ENCODE measurements at places on chromosomes 2 and 18. TPM values are rescaled to one million over a fixed set of nuclear protein-coding genes. Genes with fewer than 3 reads are reported as not detected.

Gene PCARE
- polyA plus RNA-seq, result not detected

Gene CERKL
- 4.2 TPM for polyA plus RNA-seq

Gene TNFAIP6
- not detected for polyA plus RNA-seq

Gene RFTN2
- 0.06 TPM for polyA plus RNA-seq

Gene HMSD
- polyA plus RNA-seq, result not detected

Gene DSC1
- polyA plus RNA-seq, result 0.14 TPM

DNA sequence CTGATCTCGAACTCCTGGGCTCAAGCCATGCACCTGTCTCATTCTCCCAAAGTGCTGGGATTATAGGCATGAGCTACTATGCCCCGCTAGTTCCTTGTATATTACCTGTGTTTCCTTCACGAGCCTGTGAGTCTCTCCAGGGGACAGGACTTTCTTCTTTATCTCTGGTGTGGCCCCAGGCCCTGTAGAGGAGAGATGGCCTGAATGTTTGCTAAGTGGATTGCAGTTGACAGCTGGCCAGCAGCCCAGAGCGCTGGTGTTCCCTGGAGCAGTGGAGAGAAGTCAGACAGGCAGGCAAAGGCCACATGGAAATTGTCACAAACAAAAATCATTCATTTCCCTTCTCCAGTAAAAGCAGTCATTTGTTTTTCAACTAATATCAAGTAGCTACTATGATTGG lies 17.9 kb downstream of the LPIN1 start:
- DNase-seq, result no peak

GRCh38 chr2:48272199-48272598 lies 257.8 kb upstream of the STON1 start:
- DNase-seq, result no peak

DNA sequence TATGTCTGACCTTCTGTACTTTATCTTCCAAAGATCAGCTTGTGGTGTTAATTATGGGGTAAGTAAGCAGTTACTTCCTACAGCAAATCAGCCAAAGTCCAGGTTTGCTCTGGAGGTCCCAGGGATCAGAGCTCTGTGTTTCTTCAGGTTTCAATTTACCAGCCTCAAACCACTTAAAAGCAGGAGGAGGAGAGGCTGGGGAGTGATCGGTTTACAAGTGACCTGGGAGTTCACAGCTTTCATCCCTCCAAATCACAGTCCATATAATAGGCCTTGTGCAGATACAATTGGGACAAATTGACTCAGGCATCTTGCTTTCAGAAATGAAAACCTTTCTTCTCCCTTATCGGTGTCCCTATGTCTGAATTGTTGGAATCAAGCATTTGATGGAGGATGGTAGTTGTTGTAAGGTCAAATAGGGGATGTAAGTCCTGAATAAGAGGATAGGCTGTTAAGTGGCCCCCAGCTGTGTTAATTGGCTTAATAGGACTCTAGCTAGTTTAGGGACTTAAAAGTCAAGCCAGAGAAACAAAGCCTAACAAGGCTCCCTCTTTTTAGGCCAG lies 188.0 kb upstream of the NT5C1B start:
- no peak for DNase-seq

DNA sequence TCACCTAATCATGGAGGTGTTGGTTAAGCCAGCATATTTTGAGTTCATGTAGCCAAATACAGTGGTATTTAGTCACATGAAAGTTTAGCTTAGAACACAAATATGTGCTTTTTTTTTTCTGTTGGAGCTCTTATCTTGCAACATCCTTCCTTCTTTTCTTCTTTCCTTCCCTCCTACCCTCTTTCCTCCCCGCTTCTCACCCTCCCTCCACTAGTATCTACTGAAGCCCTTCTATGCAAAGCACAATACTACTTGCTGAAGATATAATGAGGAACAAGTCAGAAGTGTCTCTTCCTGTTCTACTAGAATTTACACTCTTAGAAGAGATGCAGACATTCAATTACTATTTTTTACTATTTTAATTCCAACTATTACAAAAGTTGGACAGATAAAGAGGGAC lies 105.0 kb upstream of the ITGA4 start:
- no peak for DNase-seq

DNA sequence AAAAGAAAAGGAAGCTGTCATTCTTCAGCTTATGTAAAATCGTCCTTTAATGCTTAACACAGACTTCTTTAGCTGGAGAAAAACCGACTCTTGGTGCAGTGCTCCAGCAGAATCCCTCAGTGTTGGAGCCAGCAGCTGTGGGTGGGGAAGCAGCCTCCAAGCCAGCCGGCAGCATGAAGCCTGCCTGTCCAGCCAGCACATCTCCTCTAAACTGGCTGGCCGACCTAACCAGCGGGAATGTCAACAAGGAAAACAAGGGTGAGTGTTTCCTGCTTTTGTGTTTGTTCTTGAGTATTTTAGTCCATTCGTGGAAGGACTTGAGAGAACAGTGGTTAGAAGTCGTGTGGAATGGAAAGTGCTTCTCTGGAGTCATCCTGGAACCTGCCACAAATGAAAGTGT lies 38.9 kb downstream of the KDM3A start:
- DNase-seq, result no peak

DNA sequence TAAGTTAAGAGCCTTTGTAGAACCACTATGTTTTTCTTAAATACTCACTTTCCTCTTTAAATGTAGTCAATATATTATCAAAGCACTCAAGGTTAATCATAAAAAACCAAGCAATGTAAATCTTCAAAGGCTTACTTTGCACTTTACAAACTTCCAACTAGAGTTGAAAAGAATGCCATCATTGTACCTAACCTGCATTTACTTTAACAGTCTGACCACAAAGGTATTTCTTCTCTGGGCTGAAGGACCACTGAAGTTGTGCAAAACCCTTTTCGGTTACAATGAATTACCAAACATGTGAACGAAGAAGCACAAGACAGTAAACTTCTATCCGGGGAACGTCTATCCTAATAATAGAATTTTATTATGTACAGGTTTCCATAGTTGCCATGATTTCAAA lies 3.0 kb downstream of the HNRNPLL start:
- no peak for DNase-seq

GRCh38 chr2:205001300-205001966 lies 456.2 kb downstream of the PARD3B start:
- no peak for DNase-seq

- DNase-seq, result no peak
Observed at GRCh38 chr2:199405241-199405640, 52.5 kb downstream of the SATB2 start.

- no peak for DNase-seq
Observed at GRCh38 chr18:6397931-6398566, 16.7 kb downstream of the L3MBTL4 start.

DNA sequence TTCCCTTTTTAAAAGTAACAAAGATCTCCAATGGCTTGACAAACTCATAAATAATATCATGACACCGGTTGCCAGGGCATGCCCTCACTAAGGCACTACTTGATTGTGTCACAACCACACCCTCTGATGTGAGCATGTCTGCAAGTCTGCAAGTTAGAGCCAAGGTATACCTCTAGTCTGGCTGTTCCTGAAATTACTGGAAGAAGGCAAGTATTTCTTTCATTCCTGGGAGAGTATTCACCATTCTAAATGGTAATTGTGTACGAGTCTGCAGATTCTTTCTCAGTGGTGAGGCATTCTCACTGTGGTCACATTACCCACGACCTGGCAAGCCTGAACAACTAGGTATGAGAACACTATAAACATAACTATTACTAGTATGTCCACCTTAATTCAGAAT lies 25.7 kb upstream of the RNU4ATAC start:
- DNase-seq, result no peak

GRCh38 chr2:165105926-165106325 lies 97.9 kb downstream of the SCN3A start:
- no peak for DNase-seq

Data from CD4-positive, CD25-positive, alpha-beta regulatory T cell (primary cell).